ENCODE measurements at places on chromosomes 16 and 17.

GRCh38 chr16:67291461-67291860 lies 12.1 kb downstream of the PLEKHG4 start:
- DNase-seq = no peak

- no peak for DNase-seq
Observed at GRCh38 chr16:888901-889570, 81.7 kb downstream of the LMF1 start.

DNA sequence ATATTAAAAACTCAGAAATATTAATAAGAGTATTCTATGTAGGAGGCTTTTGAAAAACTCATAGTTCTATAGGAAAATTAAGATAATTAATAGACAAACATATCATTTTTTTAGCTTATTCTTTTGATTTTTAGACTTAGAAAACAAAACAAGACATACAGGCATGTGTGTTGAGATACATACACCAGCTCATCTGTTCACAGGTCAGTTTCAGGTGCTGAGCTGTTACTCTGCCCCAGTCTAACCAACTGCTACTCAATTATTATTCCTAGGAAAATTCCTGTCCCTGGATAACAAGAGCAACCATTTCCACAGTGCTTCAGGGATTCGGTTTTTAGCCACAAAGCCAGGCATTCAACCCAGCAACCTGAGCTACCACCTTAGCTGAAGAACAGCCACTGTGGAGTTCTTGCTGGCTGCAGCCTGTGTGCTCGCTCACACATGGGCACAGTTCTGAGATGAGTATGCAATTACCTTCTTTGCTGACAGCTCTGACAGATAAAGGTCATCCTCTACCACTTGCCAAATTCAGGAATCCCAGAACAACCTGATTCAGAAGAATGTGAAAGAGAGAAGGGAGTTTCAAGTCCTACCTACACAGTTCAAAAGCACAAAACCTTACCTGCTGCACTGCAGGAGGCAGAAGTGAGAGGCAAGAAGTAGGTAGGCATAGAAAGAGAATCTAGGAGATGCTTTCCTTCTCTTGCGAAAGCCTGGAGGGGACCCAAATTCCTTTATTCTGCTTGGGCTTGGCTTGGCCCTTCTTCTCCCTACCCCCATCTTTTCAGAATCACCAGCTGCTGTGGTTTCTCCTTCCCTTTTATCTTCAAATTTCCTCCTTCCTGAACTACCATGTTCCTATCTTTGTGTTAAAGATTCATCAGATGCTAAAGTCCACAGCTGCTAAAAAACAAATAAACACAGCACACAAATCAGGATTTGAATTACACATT lies 62.7 kb downstream of the TEX2 start:
- no peak for DNase-seq

- no peak for DNase-seq
Observed at GRCh38 chr17:43570518-43570928, 24.4 kb upstream of the ETV4 start.

DNA sequence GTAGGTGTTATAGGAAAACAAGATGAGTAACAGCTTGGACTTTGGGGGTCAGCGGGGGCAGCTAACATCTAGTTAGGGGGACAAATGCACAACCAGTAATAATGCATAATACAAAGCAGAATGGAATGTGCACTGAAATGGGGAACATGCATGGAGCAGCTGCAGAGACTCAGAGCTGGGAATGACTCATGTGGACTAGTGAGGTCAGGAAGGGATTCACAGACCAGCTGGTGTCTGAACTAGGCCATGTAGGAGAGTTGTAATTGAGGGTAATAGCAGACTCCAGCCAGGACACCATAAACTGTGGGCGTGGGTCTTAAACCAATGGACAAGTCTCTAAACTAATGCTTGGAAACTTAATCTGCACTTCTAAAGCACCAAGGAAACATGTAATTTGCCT lies 176.8 kb upstream of the ASIC2 start:
- no peak for DNase-seq

DNA sequence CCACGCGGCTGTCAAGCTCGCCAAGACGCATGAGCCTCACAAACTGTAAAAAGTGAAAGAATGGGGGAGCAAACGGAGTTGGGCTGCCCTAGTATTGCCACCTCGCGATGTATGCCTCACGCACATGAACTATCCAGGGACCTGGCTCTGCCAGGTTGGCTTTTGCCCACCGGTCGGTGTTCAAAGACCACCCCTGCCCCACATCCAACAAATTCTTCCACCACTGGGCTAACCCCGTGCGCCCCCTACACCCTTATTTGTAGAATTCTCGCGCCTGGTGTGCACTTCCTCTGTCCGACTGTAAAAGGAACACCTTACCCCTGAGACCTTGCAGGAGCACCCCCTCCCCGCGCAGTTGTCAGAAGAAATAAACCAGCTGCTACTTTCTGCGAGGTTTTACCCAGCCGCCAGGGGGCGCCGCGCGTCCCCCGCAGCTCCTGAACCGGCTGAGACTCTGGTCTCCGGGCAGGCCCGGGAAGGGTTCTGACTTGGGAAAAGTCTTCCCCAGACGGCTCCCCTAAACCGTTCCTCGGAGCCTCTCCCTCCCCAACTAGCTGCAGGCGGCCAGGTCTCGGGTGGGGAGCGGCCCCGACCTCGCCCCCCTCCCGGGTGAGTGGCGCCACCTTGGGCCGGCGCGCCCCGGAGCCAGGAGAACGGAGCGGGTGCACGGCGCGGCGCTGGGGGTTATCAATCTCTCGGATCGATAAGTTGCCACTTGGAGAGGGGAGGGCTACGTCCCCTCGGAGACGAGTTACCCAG lies 1.7 kb upstream of the ZNF423 start:
- peak; percentile 37 for DNase-seq

DNA sequence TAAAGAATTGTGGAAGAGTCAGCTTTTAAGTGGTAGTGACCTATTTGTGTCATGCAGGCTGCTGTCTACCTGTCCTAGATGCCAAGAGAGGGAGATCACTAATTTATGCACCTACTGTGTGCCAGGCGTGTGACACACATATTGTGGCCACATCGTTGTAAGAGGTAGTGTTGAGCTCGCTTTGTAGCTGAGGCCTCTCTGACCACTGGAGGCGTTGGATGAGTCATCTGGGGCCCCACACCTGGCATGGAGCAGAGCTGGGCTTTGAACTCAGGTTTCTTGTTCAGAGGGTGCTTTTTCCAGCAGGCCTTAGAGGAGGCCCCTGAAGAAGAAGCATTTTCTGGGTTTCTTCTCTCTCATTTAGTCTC lies 52.3 kb upstream of the LGALS9 start:
- peak; percentile 16 for DNase-seq

DNA sequence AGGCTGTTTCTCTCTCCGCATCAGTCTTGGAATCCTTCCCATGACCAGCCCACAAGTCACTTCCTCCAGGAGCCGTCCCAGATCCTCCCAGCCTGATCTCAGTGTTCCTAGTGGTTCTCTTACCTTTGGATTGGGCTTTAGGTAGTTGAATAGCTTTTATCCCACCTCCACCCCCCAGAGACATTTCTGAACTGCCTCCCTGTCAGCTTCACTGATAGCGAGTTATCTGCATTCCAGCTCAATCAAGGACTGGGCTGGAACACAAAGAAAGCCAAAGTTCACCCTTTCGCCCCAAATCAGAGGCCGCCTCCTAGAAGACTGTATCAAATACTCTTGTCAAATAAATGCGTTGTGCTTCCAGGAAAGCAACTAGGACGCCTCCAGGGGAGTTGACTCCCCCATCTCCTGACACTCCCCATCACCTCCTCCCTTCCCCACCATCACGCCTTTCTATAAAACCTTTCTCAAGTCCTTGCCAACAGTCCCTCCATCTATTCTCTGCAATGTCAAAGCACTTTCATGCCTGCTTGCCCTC lies 72.7 kb downstream of the TMEM132E start:
- no peak for DNase-seq

GRCh38 chr16:66390346-66391108 lies 24.0 kb downstream of the CDH5 start:
- DNase-seq = no peak

DNA sequence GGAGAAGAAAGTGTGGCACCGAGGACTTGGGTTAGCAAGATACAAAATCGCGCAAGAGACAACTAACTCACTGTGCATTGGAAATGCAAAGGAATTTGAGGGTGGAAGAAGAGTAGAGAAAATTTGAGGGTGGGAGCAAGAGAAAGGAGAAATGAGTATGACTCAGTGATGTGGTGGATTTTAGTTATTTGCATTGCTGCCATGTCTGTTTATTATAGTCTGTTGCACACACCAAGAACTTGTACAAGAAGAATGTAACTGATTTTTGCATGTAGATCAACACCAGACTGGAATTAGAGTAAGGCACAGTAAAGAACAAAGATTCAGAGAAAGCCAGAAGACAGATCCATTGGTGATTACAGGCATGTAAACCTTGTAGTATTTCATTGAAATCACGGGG lies 71.6 kb upstream of the SMIM36 start:
- no peak for DNase-seq

GRCh38 chr16:72124148-72124547 lies 30.5 kb downstream of the DHX38 start:
- no peak for DNase-seq

DNA sequence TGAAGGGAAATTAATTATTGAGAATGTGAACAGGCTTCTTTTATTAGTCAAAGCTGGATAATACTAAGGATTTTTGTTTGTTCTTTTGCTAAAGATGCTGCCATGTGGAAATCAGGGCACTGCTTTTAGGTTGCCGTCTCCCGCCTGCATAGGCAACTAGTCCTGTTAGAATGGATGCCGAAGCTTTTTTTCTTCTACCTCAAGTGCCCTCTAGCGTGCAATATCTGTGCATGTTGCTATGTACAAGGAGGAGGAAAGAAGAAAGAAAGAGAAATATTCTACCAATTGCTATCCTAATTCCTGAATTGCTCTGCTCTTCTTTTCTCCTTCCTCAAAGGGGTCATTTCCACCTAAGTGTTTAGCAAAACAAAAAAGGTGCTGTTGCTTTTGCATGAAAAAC lies 5.2 kb upstream of the CDH8 start:
- no peak for DNase-seq

GRCh38 chr16:24499193-24499814 lies 40.1 kb upstream of the RBBP6 start:
- no peak for DNase-seq

- DNase-seq = no peak
Observed at GRCh38 chr17:9324864-9325263, 250.8 kb downstream of the STX8 start.

DNA sequence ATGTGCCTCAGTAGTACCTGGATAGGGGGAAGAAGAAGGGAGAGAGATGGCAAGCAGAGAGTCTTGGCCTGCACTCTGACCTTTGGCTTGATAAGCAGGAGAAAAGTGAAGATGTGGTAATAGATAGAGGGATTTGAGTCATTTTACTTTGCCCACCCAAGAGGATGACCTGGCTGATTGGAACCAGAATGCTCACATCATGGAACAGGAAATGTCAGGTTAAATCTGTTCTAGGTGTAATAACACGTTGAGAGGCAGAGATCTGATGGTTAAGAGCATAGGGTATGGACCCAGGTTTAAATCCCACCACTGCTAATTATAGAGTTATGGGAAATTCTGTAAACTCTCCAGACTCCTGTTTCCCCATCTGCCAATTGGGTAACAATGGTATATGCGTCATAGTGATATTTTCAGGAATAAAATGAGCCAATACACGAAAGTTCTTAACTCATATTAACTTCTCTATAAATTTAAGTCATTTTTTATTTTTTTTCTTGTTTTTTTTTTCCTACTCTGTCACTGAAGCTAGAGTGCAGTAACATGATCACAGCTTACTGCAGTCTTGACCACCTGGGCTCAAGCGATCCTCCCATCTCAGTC lies 8.1 kb upstream of the CCL18 start:
- DNase-seq = no peak

GRCh38 chr17:45020354-45021138 lies 30.9 kb downstream of the DCAKD start:
- DNase-seq = no peak

DNA sequence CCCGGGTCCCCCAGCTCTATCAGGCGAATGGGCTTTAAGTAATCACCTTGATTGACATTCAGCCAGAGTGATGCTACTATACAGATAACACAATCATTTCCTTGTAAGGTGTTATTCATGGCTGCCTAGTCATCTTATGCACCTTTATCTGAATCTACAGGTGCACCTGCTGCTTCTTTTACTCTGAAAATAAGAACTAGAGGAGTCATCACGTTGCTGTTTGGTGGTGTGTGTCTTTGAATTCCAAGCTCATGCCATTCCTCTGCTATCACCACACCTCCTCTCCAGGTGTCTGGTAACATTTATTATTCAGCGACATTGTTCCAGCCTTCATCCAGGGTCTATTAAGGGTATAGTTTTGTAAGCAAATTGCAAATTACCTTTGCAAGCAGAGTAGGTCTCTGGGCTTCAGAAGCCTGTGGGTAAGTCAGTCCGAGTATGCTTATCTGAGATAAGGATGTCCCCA lies 51.9 kb downstream of the NOS2 start:
- no peak for DNase-seq

- DNase-seq = no peak
Observed at GRCh38 chr17:40458851-40459482, 15.7 kb downstream of the IGFBP4 start.

Measured in activated CD4-positive, alpha-beta T cell treated with anti-CD3 and anti-CD28 coated beads for 4 hours (primary cell).